ENCODE measurements at places on chromosomes 4 and X. TPM values are rescaled to one million over a fixed set of nuclear protein-coding genes. Genes with fewer than 3 reads are reported as not detected.
A peak's percentile ranks its signal among the peaks of the same experiment; 100 is the strongest.

ZFP92 gene
- polyA plus RNA-seq, result 0.13 TPM

STAP1 gene
- polyA plus RNA-seq, result 0.13 TPM

BMX gene
- polyA plus RNA-seq, result 0.26 TPM

TAPT1 gene
- polyA plus RNA-seq, result 15.2 TPM

IL1RAPL1 gene
- not detected for polyA plus RNA-seq

CCSER1 gene
- 0.13 TPM for polyA plus RNA-seq

FGG gene
- polyA plus RNA-seq, result not detected

DMRTC1 gene
- not detected for polyA plus RNA-seq

SOWAHB gene
- not detected for polyA plus RNA-seq

HSD17B13 gene
- 0.08 TPM for polyA plus RNA-seq

SPANXN3 gene
- polyA plus RNA-seq, result not detected

GRCh38 chr4:188297873-188298272, 158.6 kb downstream of the TRIML1 start:
- no peaks in the 10 kb centered on the region for H3K4me1 ChIP-seq
- DNase-seq, result no peak
- H3K27ac ChIP-seq, result no peak overlapping the region
- H3K4me3 ChIP-seq, result no peak overlapping the region

DNA sequence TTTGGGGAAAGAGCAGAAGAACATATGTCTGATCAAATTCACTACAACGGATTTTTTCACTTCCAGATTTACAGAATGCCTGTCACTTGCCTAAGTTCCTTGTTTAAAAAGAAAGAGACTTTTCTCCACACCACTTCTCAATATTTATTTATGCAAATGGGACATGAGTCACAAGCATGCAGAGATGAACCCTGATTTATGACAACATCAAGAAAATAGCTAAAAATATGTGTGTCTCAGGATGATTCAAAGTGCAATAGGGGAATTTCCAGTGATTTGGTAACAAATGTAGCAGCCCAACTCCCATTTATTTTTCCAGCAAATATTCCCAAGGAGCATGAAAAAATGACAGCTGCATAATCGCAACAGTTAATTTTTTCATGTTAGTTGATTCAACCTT, 180.4 kb upstream of the FAT1 start:
- no peaks in the 10 kb centered on the region for H3K4me1 ChIP-seq
- no peak for DNase-seq
- no peaks in the 10 kb centered on the region for H3K36me3 ChIP-seq
- no peak overlapping the region for H3K27ac ChIP-seq
- H3K27me3 ChIP-seq, result no peaks in the 10 kb centered on the region
- H3K4me3 ChIP-seq, result no peak overlapping the region

GRCh38 chr4:82618103-82618720, 56.4 kb upstream of the TMEM150C start:
- H3K4me1 ChIP-seq, result no peaks in the 10 kb centered on the region
- H3K36me3 ChIP-seq, result no peaks in the 10 kb centered on the region
- DNase-seq, result no peak
- H3K27ac ChIP-seq, result no peak overlapping the region
- no peaks in the 10 kb centered on the region for H3K27me3 ChIP-seq
- H3K4me3 ChIP-seq, result no peak overlapping the region

DNA sequence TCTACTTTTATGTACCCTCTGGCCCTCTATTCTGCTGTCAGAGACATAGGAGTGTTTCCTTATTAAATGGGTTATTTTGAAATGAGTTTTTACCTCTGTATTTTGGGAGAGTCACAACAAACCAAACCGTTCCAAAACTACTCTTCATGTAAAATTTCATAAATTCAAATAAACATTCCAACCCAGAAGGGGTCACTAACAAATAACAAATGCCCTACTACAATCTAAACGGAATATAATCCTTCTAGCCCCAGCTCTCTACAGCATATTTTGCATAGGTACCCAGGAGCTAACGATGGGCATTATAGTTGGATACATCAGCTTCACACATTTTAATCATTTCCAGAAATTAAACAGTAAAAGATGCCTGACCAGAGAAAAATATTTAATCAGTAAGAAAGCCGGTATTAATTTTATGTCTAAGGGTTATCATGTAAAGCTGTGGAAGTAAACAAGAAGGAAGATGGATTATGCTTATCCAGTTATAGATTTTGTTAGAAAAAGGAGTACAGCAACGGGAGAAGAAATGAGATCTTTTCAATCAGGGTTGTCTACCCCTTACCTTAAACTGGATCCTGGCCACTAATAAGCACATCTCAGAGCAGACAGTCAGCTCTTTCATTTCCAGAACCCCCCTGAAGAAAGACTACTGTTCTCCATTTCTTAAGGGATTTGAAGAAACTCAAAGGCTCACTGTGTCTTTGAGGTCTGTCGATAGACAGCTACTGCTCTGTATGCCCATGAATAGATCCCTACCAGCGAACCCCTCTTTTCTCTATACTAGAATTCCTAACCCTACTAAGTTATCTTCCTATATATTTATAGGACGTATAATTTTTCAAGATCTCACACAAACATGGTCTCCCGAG, 1.2 kb downstream of the UGDH start:
- no peaks in the 10 kb centered on the region for H3K36me3 ChIP-seq
- no peak overlapping the region for H3K27ac ChIP-seq
- peaks cover 19% of the 10 kb centered on the region for H3K4me1 ChIP-seq
- peak overlapping the region; percentile 71 for H3K4me3 ChIP-seq

- no peak for DNase-seq
- no peak overlapping the region for H3K27ac ChIP-seq
- no peaks in the 10 kb centered on the region for H3K36me3 ChIP-seq
- no peaks in the 10 kb centered on the region for H3K27me3 ChIP-seq
- no peak overlapping the region for H3K4me3 ChIP-seq
Observed at GRCh38 chrX:16320765-16321355, 153.6 kb downstream of the MAGEB17 start.

- DNase-seq, result peak; percentile 86
- H3K4me1 ChIP-seq, result peaks cover 24% of the 10 kb centered on the region
- H3K4me3 ChIP-seq, result no peak overlapping the region
Observed at GRCh38 chr4:121255986-121256750, 92.0 kb upstream of the TNIP3 start.

- H3K27me3 ChIP-seq, result no peaks in the 10 kb centered on the region
- no peak for DNase-seq
- no peak overlapping the region for H3K4me3 ChIP-seq
- H3K27ac ChIP-seq, result no peak overlapping the region
Observed at GRCh38 chr4:54384152-54384551, 155.1 kb downstream of the PDGFRA start.

GRCh38 chr4:83809581-83809980, 273.7 kb downstream of the GPAT3 start:
- H3K27ac ChIP-seq, result no peak overlapping the region
- H3K27me3 ChIP-seq, result no peaks in the 10 kb centered on the region
- DNase-seq, result no peak
- H3K36me3 ChIP-seq, result no peaks in the 10 kb centered on the region
- H3K4me3 ChIP-seq, result no peak overlapping the region

GRCh38 chrX:11319806-11320520, 26.8 kb downstream of the AMELX start:
- H3K4me3 ChIP-seq, result no peak overlapping the region
- H3K36me3 ChIP-seq, result no peaks in the 10 kb centered on the region

- H3K4me3 ChIP-seq, result no peak overlapping the region
- H3K27me3 ChIP-seq, result no peaks in the 10 kb centered on the region
- H3K4me1 ChIP-seq, result peaks cover 54% of the 10 kb centered on the region
- DNase-seq, result peak; percentile 65
- no peaks in the 10 kb centered on the region for H3K36me3 ChIP-seq
Observed at GRCh38 chr4:183392377-183392776, 52.1 kb upstream of the CDKN2AIP start.

All from CD14-positive monocyte (primary cell).